ENCODE measurements at places on chromosomes 16 and 17.

DNA sequence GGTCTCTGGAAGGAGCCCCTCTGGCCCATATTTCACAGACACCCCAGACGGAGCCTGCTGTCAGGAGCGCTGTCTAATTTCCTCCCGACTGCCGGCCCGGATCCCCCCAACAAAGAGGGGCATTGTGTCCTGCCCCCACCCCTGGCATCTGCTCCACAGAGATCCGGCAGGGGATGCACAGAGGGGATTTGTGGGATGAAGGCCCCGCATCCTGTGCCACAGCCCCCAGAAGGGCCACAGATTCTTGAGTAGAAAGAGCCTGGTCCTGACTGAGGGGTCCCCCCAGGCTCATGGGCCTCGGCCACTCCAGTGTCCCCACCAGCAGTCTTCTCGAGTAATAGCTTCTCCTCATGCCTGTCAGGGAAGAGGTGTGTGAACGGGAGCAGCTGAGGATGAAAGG is 29.5 kb downstream of the MEOX1 start:
- DNase-seq, result no peak

DNA sequence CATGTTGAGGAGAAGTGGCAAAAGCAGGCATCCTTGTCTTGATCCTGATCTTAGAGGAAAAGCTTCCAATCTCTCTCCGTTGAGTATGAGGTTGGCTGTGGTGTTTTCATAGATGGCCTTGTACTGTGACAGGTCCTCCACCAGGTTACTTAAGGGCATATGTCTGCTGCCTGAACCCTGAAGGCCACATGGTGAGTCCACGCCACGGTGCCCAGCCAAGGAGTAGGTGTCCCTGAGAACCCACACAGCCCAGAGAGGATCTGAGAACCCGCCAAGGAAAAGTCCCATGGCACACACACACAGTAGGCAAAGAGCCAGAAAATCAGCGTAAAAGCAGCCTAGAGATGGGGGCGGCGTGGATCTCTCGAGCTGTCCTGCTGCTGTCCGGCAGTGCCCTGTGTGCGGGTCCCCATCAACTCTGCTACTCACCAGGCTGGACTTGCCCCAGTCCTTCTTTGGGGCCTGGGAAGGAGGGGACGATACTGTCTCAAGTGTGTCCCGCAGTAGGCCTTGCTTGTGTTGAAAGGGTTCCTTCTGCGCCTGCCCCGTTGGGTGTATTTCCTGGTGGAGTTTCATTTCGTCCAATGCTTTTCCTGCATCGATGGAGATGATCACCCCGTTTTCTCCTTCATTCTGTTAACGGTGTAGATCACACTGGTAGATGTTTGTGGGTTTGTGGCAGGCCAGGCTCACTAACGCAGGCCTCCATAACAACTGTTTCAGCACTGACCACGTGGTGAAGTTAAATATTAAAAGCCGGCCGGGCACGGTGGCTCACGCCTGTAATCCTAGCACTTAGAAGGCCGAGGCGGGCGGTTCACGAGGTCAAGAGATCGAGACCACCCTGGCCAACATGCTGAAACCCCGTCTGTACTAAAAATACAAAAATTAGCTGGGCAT is 90.8 kb upstream of the DNAH17 start:
- no peak for DNase-seq

GRCh38 chr16:54048586-54049495 is 237.7 kb downstream of the IRX3 start:
- no peak for DNase-seq

- DNase-seq, result peak; percentile 38
Observed at GRCh38 chr17:81902023-81902652, at the start of gene NPB. Gene NPB (plus strand): TSS chr17:81902238. CDS start chr17:81902278, 40 bp downstream.

DNA sequence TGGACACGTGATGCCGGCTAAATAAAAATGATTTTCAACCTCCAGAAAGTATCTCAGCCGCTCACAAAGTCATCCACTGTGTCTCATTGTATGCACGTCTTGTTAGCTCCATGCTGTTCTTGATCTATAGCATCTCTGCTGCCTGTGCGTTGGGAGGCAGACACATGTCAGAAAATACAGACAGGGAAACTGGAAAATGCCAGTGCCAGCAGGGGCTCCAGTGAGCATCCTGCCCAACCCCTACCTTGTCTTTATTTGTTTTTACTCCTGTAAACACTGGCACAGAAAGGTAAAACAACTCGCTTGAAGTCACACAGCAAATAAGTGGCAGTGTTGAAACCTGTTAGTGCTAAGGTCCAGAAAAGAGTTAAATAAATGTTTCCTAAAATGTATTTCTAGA is 208.1 kb upstream of the ASIC2 start:
- DNase-seq, result no peak

DNA sequence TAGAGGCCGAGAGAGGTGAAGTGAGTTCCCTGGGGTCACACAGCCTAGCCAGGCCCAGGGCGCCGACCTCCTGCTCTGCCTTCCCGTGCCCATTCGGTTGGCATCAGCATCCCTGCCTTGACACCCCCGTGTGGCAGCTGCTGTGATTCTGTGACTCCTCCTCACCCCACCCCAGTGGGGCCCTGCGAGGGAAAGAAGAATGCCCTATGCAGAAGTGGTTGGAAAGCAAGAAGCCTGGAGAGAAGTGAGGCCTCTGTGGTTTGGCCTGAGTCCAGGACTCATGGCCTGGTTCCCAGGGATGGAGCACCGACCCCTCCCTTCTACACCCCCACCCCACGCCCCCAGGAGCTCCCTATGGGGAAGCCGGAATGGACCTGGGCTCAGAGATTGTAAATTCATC is 296.2 kb downstream of the SEC14L1 start:
- DNase-seq, result no peak

- no peak for DNase-seq
Observed at GRCh38 chr17:76871668-76872067, 3.5 kb downstream of the MGAT5B start.

GRCh38 chr17:37607637-37608331 is 1.4 kb downstream of the SYNRG start:
- peak; percentile 5 for DNase-seq

DNA sequence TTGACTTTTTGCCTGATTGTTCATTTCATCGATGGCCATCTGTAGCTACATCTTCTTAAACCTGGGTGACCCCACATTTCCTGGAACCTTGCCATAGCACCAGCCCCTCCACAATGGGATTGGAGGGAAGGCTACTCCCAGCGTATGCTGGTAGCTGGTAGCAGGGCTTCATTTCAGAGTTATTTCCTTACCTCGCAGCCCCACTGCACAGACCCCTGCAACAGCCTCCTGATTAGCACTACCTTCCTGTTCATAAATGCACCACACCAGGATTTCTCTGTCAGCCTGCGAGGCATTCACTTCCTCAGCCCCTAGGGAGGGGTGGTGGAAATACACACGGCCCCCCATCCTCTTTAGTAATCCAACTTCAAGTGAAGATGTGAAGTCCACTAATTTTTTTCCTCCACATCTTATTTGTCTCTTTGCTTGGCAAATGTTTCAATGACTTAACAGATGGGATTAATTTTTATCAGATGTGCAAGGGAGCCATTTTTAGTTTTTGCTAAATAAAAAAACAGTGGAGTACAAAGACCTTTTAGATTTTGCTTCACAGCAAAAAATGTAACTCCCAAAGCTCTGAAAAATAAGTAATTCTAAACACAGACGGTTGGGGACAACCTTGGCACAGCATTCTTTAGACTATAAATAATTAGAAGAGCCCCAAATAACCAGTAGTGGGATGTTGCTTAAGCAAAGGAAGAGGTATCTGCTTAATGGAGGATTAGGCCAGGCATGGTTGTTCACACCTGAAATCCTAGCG is 76.6 kb downstream of the CLEC16A start:
- no peak for DNase-seq

DNA sequence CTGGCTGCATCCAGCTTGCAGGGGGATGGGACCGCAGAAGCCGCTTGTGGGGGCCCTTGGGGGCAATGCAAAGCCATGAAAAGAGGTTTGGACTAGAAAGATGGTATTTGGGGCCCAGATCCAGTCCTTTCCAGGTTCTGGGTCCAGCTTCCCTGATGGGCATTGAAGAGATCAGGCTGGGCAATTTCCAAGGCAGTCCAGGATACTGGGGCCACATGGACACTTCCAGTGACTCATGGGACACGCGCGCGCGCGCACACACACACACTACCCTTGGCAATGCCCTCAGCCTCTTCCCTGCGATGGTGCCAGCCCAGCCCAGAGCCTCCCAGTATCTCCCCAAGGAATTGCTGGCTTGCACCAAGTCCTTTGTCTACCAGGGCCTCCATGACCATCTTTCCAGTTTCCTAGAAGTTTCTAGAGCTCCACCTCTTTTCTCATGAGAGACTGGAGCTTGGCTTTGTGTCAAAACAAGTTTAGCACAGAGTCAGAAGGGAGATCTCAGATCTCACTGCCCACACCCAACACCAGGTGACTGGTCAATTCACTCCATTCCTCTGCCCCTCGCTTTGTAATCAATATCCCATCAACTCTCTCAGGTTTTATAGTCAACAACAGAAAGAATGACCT is 44.3 kb downstream of the WNT3 start:
- no peak for DNase-seq

DNA sequence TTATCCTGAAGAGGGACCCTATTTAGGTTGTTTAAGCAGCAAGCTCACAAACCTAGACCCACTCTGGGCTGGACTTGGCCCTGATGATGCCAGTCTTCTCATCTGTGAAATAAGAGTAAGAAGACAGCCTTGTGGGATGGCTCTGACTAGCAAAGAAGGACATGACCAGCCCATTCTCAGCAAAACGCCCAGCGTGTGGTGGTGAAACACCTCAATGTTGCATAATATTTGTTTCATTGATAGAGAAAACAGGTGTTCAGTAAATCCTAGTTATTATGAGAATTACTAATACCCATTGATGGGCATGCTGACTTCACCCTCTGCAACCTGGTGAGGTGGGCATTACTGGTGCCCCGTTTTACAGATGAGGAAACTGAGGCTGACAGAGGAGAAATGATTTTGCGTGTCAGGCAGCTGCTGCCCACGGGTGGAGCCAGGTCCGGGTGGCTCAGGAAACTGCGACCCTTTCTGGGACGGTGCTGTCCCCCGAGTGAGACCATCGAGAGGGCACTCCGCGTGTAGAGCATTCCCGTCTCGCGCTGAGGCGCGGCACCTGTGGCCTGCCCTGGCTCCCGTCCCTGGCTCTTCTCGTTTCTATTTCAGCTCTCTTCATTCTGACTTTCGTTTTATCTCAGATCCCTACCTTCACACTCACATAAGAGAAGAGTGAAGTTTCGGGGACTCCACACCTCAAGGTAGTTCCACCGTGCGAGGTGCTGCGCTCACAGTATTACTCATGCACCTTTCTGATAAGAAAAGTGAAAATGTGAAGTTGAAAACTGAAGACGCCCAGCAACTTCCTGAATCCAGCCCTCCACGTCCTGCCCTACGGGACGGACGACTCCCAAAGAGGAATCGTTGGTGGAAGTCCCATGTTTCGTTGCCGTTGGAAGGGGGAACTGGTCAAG is 48.5 kb downstream of the IRF8 start:
- no peak for DNase-seq

DNA sequence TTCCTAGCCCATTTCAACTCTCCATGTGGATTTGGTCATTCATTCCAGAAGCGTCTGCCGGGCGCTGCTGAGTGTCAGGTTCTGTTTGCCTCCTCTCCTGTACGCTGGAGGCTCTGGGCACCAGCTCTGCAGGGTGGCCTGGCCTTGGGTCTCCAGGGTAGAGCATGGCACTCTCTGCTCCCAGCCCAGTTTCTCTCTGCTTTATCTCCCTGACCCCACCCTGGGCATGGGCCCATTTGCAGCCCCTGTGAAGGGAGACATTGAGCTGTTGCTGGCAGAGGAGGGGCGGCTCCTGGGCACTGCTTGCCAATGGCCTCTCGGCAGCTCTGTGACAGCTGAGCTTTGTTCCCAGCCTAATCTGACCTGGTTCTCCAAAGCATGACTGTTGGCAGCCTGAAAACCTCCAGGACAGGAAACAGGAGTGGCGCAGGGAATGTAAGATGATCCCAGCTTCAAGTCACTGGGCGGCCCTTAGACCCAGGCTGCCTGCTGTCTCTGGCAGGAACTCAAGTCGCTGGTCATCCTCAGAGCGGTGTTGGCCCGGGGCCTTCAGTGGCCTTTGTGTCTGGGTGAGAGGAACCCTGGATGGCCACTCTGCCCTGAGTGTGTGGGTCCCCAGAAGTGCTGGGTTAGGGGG is 146.8 kb downstream of the SEC14L1 start:
- peak; percentile 86 for DNase-seq

DNA sequence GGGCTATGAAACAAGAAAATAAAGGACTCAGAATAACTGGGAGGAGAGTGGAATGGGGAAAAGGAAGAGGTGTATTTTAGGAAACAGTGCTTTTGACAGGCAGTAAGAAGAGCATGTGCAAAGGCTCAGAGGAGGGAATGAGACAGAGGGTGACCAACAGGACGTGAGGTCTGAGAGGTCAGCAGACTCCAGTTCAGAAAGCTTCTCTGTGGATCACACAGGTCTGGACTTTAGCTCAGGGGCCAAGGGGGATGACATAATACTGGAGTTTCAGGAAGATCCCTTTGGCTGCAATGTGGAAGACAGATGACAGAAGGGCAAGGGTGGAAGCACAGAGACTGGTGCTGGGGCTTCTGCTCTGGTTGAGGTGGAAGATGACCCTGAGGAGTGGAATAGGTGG is 489.9 kb upstream of the CDH5 start:
- no peak for DNase-seq

- no peak for DNase-seq
Observed at GRCh38 chr17:81683208-81683583, 401 bp downstream of the ARL16 start.

DNA sequence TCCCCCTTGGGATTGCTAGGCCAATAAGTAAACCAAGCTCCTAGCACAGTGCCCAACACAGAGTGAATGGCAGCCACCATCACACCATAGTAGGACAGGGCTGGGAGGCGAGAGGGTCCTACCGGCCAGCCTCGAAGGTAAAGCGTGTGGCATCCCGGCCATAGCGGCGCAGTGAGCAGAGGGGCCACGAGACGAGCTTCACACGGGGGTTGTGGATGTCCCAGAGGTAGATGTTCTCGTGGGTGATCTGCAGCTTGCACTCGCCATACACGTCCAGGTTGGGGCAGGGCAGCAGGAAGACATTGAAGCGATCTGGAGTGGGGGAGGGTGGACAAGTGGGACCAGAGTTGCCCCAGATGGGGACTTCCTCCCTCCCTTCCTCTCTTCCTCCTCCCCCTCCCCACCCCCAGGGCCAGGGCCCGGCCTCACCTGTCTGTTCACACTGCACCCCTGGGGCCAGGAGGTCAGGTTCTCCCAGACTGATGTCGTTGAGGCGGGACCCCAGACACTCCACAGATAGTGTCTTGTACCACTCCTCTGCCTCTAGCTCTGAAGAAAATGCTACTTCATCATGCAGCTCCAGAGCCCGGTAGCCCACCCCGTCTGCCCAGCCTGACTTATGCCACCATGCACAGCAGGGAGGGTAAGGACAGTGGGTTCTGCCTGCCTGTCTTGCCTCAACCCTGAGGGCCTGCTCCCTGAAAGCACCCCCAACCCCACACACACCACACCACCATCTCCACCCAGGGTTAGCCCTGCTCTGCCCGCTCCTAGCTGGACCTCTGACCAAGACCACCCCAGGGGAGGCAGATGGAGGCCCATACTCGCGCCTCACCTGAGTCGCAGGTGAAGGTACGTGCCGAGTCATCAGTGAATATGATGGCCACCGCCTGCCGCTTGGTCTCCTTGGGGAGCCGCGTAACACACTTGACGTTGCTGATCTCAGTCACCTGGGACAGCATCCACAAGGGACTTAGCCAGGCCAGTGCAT is 11.3 kb downstream of the DOK4 start:
- no peak for DNase-seq

All from dermis microvascular lymphatic vessel endothelial cell (primary cell).